ENCODE measurements at places on chromosomes 3 and 15. TPM values are rescaled to one million over a fixed set of nuclear protein-coding genes. Genes with fewer than 3 reads are reported as not detected.

Gene ALPK3
- 0.18 TPM for total RNA-seq

DNA sequence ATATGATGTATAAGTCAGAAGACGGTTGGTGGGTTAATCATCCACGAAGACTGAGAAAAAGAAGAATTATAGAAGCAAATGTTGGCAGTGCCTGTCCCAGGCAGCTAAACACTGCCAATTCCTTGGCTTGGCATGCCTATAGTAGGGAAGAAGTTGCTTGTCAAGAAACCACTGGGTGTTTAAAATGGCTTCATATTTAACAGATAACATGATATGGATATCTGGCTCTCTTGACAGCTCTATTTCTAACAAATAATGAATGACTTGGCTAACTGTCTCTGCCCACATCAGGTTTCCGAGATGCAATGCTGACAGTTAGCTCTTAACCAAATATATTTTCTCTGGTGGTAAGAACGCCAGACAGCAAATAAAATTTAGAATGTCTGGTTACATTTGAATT, 341.7 kb upstream of the KCNMB2 start:
- DNase-seq = no peak

Gene GUCA1C
- total RNA-seq = not detected

DNA sequence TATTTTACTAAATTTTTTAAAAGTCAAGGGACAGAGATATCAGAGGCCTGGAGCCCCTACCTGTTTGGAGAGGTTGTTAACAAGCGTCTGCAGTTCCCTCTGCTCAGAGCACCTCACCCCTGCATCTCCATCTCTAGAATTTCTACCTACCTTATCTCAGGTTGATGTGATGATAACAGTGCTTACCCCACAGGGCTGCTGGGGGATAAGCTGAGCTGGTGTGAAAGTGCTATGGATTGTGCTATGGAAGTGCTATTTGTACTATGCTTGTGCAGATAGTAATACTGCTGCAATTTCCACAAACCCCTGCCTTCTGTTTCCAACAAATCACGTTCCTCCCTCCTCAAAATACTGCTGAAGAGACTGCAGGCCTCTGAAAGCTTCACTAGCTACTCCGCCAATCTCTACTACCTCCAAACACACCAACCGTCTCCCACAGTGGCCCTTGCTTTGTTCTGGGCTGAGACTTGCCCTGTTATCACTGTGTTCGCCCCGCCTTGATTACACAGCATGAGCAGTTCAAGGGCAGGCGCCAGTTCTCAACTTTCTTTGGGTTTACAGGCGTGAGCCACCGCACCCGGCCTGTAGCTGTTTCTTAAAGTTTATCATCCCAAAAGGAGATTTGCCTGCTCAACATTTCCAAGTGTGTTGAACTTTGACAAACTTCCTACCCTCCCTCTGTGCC, 28.4 kb upstream of the PARL start:
- no peak for DNase-seq

GRCh38 chr3:183193762-183194689, 31.5 kb upstream of the LAMP3 start:
- no peak for DNase-seq

- no peak for DNase-seq
These were observed 676.0 kb downstream of the EPHA3 start for GRCh38 chr3:89783341-89783927.

GRCh38 chr15:98000249-98001203, 40.0 kb downstream of the ARRDC4 start:
- DNase-seq = no peak

- DNase-seq = no peak
These were observed 85.6 kb upstream of the LYSMD4 start for GRCh38 chr15:99818872-99819271.

DNA sequence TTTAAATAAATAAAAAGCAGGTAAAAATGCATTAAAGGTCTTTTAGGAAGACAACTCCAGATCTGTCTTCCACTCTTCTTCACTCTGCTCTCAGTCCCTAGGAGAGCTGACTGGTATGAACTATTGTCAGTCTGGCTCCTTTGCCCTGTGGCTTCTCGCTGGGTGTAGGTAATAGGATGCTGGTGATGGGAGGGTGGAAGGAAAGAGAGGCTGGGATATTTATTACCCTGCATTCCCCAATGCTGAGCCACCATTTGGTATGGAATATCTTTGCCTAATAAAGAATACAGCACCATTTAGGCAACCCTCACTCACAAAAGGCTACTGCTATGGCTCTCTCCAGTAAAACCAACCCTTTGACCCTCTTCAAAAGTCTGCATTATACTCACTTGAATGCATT, 326.9 kb downstream of the CNTN3 start:
- no peak for DNase-seq

GRCh38 chr15:33059184-33059583, 135.3 kb downstream of the FMN1 start:
- no peak for DNase-seq

GRCh38 chr15:70748281-70748747, 15.0 kb downstream of the UACA start:
- DNase-seq = no peak

Gene PLCH1
- not detected for total RNA-seq

Gene CCDC80
- total RNA-seq = not detected

Gene NME9
- total RNA-seq = not detected

DNA sequence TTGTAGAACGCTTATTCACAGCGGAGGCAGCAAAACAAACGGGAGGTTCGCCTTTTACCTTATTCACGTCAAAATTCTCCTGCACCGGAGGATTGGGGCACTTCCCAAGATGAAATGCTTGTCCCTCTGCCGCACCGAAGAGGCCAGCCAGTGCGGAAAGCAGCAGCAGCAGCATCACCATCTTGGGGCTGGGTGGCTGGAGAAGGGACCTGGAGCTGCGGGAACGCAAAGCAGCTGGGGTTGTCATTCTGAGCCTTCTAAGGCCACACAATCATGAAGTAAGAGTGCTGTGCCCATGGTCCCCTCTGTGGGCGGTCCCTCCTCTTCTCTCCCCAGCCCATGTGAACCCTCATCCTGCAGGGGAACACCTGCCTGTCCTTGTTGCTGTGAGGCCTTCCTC, 4.5 kb downstream of the APOD start:
- no peak for DNase-seq

GRCh38 chr3:165754219-165755007, 82.8 kb downstream of the BCHE start:
- no peak for DNase-seq

GRCh38 chr3:190532731-190533203, 18.9 kb downstream of the IL1RAP start:
- no peak for DNase-seq

- DNase-seq = no peak
These were observed 40.2 kb downstream of the EPHB3 start for GRCh38 chr3:184601576-184602371.

Gene CPN2
- total RNA-seq = not detected

- DNase-seq = no peak
These were observed 8.5 kb upstream of the ZBED2 start for GRCh38 chr3:111603679-111604078.

GRCh38 chr3:155420881-155421486, 127.5 kb upstream of the STRIT1 start:
- DNase-seq = no peak

GRCh38 chr3:133354721-133355120, 45.1 kb upstream of the BFSP2 start:
- no peak for DNase-seq

Gene P3H2
- total RNA-seq = not detected

DNA sequence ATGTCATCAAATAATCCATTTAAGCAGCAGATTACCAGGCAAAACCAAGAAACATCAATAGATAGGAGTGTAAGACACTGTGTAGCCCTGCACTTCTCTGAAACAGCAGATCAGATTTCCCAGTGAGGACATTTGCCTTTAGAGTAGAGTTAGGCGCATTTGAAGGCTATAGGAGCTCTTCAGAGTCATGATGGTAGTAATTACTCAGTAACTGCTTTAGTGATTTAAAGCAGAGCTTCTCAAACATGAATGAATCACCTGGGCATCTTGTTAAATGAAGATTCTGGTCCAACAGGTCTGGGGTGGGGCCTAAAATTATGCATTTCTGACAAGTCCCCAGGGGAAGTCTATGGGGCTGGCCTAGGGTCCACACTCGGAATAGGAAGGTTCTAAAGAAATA, 36.9 kb downstream of the THRB start:
- no peak for DNase-seq

GRCh38 chr3:56491566-56491965, 23.3 kb upstream of the ERC2 start:
- no peak for DNase-seq

DNA sequence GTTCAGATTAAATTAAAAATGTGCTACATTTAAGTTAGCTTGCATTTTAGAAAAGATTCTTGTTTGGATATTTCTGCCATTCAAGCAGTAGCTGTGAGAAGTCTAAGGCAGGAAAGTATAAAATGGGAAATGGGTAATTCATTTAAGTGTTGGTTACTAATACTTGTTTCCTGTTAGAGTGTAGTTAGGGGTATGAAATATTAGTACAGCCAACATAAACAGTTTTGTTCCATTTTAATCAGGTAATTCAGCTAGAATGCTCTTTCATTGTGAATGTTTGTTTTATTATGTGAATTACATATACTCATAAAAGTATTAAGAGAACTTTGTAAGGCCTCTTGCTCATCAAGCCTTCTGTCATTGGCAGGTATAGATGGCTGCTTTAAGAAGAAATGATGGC, 19.9 kb downstream of the TATDN2 start:
- DNase-seq = no peak

Gene GOLGA8G
- not detected for total RNA-seq

DNA sequence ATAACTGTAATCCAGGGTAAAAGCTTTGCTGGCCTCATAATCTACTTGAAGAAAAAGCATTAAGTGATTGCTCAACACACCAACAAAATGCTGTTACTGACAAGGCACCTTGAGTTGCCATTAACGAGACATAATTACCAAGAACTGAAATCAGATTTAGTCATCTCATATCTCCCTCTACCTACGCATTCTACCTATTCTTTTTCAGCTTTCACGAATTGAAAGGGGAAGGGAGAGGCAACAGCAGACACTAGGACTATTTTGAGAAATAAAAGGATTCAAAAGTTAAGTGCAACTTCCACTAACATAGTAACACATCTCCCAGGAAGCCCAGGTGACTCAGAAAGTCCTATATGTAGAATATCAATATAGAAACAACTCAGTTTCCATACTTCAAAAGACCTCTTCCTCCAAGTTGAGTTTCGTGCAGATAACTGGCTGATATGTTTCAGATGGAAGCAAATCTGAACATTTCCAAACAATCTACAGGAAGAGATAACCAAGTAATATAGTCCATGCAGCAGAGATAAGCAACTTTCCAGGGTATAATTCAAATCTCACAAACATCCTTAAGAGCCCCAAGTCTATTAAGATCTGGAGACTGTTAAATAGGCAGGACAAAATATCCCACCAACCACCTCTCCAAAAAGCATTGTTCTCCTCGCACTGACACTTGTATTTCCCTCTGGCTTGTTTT, 1.9 kb downstream of the OSBPL10 start:
- no peak for DNase-seq

- no peak for DNase-seq
These were observed 55.2 kb downstream of the HMG20A start for GRCh38 chr15:77475898-77476297.

- no peak for DNase-seq
These were observed 55.3 kb upstream of the P2RY1 start for GRCh38 chr3:152779653-152780052.

DNA sequence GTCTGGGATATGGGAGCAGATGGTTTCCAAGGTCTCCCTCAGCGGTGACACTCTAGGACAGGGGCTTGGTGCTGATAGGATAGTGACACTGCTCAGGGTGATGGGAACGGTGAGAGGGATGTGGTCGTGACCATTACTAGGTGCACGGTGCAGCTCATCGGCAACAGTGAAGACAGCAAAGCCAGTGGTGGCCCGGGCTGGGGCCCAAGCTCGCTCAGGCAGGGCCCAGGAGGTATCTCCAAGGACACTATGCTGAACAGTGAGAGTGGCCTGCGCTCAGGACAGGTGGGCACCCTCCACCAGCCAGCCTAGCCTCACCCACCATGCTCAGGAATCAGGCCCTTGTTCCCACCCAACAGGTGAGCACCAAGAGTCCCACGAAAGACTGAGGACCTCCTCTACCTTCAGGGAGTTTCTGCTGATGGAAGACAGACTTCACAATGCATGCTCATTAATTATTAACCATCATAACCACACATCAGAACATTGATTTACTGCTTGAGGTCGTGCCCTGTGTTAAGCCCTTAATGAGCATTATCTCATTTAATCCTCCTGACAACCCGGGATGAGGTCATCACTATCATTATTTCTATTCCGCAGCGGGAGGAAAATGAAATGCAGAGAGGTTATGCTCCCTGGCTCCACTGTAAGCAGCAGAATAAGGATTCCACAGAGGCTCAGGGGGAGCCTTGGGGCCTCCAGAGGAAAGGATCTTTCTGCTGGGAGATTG, 269.4 kb downstream of the UACA start:
- DNase-seq = no peak

GRCh38 chr3:94548581-94549316, 485.9 kb downstream of the NSUN3 start:
- no peak for DNase-seq

Gene KATNBL1
- total RNA-seq = 43.8 TPM

DNA sequence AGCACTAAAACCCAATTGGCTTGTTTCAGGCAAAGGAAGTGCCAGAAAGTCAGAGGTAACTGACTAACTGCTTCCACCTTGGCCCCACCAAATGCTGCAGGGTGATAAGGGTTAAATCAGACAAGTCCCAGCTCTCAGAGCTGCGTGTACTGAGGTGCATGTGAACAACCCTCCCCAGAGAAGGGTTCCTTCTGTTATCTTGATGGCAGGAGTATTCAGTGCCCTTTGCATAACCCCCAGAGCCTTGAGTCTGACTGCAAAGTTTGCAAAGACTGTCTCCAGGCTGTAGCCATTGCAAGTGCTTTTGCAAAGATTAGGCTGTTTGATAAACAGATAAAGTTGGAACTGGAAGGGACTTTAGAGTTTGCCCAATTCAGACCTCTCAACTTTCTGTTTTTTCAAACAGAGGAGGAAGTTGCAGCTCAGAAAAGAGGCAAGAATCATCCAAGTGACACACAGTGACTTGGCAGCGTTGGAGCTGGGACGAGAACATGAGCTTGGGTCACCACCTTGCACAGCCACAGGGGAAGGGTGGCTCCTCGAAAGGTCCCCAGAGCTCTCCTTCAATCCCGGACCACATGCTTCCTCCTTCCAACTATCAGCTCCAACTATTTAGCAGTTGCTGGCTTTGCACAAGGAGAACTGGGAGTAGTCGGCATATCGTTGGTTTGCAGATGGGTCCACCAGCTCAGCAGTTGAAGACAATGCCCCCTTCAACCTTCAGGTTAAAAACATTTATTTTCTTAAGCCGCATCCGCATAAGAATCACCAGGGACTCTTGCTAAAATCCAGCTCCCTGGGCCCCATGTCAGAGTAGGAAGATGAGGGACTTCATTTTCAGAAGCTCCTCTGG, 224.8 kb upstream of the HES1 start:
- no peak for DNase-seq

- DNase-seq = no peak
These were observed 7.1 kb downstream of the CPLX3 start for GRCh38 chr15:74833376-74834107.
